ENCODE measurements at places on chromosomes 7 and 10. TPM values are rescaled to one million over a fixed set of nuclear protein-coding genes. Genes with fewer than 3 reads are reported as not detected.

- DNase-seq: no peak
These were observed 4.5 kb downstream of the CHST15 start for GRCh38 chr10:124088915-124089314.

ITPRID1 gene
- not detected for total RNA-seq

DNA sequence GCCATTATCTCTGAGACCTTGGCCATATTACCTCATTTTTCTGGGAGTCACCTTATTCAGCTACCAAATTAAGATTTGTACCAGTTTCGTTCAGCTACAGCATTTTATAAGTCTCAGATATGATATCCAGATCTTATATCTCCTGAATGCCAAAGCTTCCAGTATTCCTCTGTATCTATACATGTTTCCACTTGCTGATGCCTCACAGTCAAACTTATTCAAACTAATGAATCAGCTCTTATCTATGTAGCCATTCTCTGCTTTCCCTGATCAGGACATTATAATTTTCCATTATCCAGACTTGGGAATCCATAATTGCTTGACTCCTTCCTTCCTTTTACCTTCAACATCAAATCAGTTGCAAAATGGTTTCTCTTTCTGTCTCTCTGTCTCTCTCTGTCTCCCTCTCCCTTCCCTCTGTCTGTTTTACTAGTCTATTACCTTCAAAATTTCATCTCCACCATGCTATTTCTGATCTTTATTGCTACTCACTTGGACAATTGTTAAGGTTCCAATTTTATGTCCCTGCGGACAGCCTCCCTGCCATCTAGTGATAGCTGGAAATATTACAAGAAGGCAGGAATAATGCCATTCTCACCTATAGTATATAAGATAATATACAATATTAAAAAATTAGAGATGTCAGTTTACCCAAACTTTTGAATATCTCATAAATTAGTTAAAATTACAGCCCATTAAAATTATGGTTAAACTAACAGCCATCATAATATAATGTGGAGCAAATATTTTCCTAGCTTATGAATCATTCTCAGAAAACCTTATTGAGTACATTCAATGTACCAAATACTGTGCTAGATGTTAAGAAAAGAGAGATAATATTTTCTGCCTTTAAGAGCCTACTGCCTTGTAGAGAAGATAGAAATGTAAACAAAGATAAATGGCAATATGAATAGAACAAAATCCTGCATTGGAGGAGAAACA lies 89.8 kb downstream of the PCLO start:
- peak; percentile 2 for DNase-seq

- DNase-seq: peak; percentile 0
These were observed 323.5 kb downstream of the PHF14 start for GRCh38 chr7:11297126-11297625.

GRCh38 chr10:110804376-110804775 lies 67.4 kb upstream of the PDCD4 start:
- no peak for DNase-seq
